ENCODE measurements at places on chromosomes 1 and 21. TPM values are rescaled to one million over a fixed set of nuclear protein-coding genes. Genes with fewer than 3 reads are reported as not detected.

GRCh38 chr1:61580417-61580816 is 144.5 kb downstream of the TM2D1 start:
- H3K4me1 ChIP-seq: no peaks in the 10 kb centered on the region
- no peak overlapping the region for H3K27ac ChIP-seq
- no peak for DNase-seq
- H3K36me3 ChIP-seq: no peaks in the 10 kb centered on the region
- no peak overlapping the region for H3K4me3 ChIP-seq

GRCh38 chr1:69523032-69523431 is 44.7 kb upstream of the LRRC7 start:
- no peak overlapping the region for H3K27ac ChIP-seq
- H3K27me3 ChIP-seq: no peaks in the 10 kb centered on the region
- H3K4me1 ChIP-seq: no peaks in the 10 kb centered on the region
- H3K4me3 ChIP-seq: no peak overlapping the region
- H3K36me3 ChIP-seq: no peaks in the 10 kb centered on the region

- H3K27me3 ChIP-seq: no peaks in the 10 kb centered on the region
- no peak for DNase-seq
- H3K4me3 ChIP-seq: no peak overlapping the region
- H3K27ac ChIP-seq: no peak overlapping the region
These were observed 628.6 kb downstream of the KCNT2 start for GRCh38 chr1:195979646-195980045.

GRCh38 chr1:157497987-157498735 is 54.2 kb downstream of the FCRL5 start:
- no peaks in the 10 kb centered on the region for H3K4me1 ChIP-seq
- no peaks in the 10 kb centered on the region for H3K36me3 ChIP-seq
- H3K27me3 ChIP-seq: peaks cover 5% of the 10 kb centered on the region
- no peak overlapping the region for H3K27ac ChIP-seq

DNA sequence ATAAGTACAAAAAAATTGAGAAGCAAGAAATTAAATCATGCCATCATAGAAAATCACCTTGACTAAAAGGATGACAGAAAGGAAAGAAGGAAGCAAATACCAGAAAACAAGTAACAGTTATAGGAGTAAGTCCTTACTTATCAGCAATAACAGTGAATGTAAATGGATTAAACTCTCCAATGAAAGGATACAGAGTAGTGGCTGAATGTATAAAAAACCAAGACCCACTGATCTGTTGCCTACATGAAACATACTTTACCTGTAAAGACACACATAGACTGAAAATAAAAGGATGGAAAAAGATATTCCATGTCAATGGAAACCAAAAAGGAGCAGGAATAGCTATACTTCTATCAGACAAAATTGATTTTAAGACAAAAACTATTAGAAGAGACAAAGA is 52.2 kb downstream of the RABGAP1L start:
- no peaks in the 10 kb centered on the region for H3K36me3 ChIP-seq
- H3K4me1 ChIP-seq: no peaks in the 10 kb centered on the region
- DNase-seq: no peak
- H3K27me3 ChIP-seq: no peaks in the 10 kb centered on the region
- H3K27ac ChIP-seq: no peak overlapping the region
- no peak overlapping the region for H3K4me3 ChIP-seq

- H3K4me1 ChIP-seq: peaks cover 10% of the 10 kb centered on the region
- no peaks in the 10 kb centered on the region for H3K27me3 ChIP-seq
- H3K27ac ChIP-seq: no peak overlapping the region
- H3K36me3 ChIP-seq: no peaks in the 10 kb centered on the region
- H3K4me3 ChIP-seq: no peak overlapping the region
These were observed 11.5 kb upstream of the EIF4G3 start for GRCh38 chr1:21188235-21188634.

- no peaks in the 10 kb centered on the region for H3K27me3 ChIP-seq
- DNase-seq: no peak
- peaks cover 6% of the 10 kb centered on the region for H3K4me1 ChIP-seq
- peak overlapping the region; percentile 77 for H3K4me3 ChIP-seq
- H3K36me3 ChIP-seq: peaks cover 32% of the 10 kb centered on the region
These were observed 4.5 kb downstream of the EPHA2 start for GRCh38 chr1:16151196-16151994.

PYHIN1 gene
- 2.2 TPM for total RNA-seq

MECR gene
- total RNA-seq: 24.1 TPM

MARK1 gene
- 12.9 TPM for total RNA-seq

PRRX1 gene
- 56.7 TPM for total RNA-seq

Measured in tibial nerve (tissue), 4 donors.